AG04449 (cell line): ENCODE measurements at places on chromosomes 1 and 21.

DNA sequence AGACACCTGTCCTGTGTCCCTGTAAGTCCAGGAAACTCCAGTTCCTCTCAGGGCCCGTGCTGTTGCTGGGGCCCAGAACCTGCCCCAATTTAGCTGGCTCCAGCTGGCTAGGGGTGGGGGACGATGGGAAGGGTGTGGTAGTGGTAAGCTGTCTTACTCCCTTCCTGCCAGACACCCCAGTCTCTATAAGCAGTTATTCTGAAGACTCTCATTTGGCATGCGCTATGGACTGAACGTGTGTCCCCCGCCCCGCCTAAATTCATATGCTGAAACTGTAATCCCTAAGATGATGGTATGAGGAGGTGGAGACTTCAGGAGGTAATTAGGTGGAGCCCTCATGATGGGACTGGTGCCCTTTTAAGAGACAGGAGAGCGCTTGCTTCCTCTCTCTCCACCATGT lies 82.0 kb downstream of the MAP3K7CL start:
- no peak for DNase-seq

DNA sequence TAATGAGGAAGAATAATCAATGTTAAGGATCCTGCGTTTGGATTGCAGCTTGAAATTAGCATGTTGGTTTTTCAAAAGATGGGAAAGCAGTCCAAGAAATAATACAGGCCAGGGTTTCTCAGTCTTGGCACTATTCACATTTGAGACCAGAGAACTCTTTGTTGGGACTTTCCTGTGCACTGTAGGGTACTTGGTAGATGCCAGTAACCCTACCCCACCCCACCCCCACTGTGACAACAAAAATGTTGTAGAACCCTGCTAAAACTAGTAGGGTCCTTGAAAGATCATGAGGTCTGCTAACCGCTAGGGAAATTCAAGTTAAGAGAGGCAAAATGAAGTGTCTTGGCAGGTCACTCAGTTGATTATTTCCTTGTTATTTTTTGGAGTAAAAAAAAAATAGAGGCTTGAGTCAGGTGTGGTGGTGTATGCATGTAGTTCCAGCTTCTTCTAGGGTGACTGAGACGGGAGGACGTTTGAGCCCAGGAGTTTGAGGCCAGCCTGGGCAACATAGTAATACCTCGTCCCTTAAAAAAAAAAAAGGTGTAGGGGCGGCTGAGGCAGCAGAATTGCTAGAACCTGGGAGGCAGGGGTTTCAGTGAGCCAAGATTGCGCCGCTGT lies 53.3 kb downstream of the SPEN start:
- DNase-seq: no peak

- DNase-seq: no peak
Observed at GRCh38 chr1:187985145-187985896, 1156.6 kb downstream of the PLA2G4A start.

- DNase-seq: no peak
Observed at GRCh38 chr1:244150665-244151064, 99.6 kb downstream of the ZBTB18 start.

- no peak for DNase-seq
Observed at GRCh38 chr1:183218971-183219615, 33.0 kb downstream of the LAMC2 start.

- DNase-seq: no peak
Observed at GRCh38 chr1:184258525-184258924, 128.3 kb upstream of the C1orf21 start.

DNA sequence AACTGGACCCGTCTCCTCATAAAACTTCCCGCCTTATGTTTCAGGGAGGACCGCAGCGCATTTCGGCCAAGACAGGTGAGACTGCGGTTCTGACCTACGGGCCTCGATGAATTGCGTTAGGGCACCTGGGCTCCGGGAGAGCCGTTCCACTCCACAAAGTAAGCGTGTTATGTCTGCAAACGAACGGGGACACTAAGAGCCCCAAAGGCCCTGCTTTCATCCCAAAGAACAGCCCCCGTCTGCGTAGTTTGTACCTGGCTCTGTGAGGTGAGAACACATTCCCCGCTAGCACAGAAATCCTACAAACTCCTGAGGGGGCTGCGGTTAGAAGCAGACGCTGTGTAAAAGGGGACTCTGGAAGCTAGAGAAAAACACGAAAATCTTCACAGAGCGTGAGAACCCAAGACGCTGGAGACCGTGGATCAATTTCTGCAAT lies 41.6 kb upstream of the PPIAL4F start:
- no peak for DNase-seq

DNA sequence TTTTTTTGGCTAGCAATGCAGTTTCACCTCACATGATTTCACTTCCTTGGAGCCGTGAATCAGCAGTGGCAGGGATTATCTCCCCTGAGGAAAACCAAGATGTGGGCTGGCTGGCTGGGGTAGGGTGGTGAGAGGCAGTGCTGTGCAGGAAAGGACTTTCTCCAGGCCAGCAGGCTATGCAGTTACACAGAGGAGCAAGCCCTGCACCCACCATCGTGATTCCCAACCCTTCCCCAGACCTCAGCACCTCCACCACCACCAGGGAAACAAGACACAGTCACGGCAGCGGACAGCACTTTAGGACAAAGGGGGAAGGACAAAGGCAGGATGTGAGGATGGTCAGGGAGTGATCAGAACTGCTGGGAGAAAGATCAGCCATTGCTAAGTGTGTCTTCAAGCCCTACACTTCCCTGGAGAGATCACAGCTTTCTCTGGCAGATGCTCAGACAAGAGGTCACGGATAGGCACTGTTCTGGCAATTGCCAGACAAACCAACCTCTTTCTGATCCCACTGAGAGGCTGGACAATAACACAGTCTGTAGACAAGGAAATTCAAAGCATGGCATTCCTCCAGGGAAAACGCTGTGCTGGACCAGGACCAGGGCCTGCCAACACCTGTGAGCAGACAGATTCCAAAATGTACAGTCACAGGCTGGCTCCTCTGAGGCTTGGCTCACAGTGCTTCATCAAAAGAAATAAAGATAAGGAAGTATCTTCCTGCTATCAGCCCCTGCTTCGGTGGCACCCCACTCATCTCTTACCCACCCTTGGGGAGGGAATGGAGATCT lies 509.4 kb downstream of the SMYD3 start:
- no peak for DNase-seq

DNA sequence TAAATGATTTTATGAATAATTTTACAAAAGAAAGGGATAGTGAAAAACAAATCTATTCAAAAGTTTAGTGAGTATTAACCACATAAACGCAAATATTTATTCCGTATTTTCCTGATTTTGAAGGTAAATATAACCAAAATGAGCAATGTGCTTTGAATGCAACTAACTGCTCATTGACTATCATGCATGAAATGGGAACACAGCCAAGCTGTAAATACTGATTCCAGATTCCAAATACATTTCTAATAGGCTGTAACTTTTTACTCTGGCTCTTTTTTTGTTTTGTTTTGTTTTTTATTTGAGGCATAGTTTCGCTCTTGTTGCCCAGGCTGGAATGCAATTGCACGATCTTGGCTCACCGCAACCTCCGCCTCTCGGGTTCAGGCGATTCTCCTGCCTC lies 41.8 kb downstream of the SELENOF start:
- no peak for DNase-seq

DNA sequence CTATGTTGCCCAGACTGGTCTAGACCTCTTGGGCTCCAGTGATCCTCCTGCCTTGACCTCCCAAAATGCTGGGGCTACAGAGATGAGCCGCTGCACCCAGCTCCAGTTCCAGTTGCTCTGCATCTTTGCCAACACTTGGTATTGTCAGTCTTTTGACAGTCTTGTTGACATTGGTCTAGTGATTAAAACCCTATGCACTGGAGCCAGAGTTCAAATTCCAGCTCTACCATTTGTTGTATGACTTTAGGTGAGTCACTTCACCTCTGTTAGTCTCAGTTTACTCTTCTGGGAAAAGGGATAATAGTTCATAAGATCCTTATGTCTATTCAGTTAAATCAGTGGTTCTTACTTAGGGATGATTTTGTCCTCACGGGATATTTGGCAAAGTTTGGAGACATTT lies 32.9 kb upstream of the MED18 start:
- DNase-seq: no peak

DNA sequence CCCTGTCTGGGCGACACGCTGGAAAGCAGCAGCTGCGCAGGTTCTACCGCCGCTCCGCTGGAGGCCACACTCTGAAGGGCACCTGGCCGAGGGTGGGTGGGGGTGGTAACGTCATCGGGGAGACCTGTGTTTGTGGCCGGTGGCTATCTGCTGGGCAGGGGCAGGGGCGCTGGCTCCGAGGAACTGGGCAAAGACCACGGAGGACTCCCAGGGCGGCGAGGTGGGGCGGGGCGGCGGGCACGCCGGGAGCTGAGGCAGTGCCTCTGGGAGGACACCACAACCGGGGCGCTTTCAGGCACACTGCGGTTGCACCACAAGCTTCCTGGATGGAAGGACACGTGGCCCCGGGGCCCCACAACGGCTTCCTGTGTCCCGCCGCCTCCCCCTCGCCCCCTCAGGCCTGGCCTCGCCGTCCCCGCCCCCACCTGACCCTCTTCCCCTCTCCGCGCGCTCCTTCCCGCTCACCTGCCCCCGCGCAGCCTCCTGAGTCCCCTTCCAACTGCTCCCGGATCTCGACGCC lies 3.3 kb upstream of the DENND2D start:
- DNase-seq: no peak

DNA sequence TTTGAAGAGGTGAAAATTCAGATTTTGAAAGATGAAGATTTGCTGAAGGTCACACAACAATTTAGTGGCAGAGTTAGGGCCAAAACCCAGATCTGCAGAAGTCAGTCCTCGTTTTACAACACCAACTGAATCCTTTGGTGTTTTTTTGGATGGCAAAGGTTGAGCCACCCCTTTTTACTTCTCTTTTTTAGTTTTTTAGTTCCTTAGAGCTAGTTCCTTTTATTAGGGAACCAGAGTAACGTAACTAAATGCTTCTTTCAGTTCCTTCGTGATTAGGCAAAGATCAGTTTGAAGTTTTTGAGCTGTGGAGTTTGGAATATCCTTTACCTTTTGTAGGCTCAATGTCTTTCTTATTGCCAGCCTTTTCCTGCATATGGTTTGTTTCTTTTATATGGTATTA lies 67.9 kb upstream of the ARID1A start:
- DNase-seq: no peak

GRCh38 chr1:33599516-33600115 lies 127.2 kb downstream of the ZSCAN20 start:
- DNase-seq: no peak

DNA sequence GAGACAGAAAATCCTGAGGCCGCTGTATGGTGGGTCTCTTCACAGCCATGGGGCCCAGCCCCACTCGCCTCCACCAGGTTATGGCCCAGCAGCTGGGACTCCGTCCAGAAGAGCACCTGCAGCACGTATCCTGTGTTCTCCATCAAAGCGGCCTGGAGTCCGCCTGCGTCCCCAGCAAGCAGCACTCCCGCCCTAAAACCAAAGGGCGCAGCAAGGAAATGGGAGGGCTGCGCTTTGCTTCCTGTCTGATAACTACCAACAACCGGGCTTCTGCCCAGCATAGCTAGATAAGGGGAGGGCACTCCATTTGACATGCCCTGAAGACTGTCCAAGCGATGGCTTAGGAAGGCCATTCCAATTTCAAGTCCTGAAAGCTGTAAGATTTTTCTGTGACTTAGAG lies 119.9 kb downstream of the KCNJ15 start:
- no peak for DNase-seq

DNA sequence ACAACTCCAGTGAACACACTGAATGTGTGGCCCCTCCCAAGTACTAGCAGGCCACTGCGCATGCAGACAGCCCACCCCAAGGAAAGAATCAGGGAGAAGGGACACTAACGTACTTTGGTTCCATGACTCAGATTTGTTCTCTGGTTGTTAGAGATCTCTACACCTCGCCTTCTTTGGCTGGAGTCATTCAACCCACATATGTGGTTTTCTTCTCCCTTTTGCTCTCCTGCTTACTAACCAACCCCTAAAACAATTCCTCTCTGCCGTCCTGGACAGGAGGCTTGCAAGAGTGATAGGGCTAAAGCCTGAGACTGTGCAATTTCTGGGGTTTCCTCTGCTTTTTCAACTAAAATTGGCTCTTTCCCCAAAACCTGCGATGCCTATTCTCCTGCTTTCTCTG lies 5.7 kb upstream of the CD48 start:
- no peak for DNase-seq

- DNase-seq: no peak
Observed at GRCh38 chr1:235632506-235633401, 16.8 kb downstream of the GNG4 start.

DNA sequence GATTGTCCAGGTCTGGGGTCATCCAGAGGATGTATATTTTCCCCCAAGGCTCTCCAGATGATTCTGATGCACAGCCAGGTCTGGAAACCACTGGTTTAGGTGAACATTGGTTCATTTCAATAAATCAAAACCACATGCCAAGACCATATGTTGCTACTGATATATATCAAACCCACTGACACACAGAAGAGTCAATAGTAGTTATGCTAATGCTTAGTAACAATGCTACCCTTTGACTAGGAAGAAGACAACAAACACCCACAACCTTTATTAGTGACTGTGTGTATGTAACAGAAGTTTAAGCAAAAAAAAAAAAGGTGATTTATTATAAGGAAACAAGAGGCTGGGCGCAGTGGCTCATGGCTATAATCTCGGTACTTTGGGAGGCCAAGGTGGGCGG lies 35.6 kb upstream of the POU2F1 start:
- no peak for DNase-seq

GRCh38 chr1:22613572-22613918 lies 22.9 kb upstream of the C1QA start:
- no peak for DNase-seq

DNA sequence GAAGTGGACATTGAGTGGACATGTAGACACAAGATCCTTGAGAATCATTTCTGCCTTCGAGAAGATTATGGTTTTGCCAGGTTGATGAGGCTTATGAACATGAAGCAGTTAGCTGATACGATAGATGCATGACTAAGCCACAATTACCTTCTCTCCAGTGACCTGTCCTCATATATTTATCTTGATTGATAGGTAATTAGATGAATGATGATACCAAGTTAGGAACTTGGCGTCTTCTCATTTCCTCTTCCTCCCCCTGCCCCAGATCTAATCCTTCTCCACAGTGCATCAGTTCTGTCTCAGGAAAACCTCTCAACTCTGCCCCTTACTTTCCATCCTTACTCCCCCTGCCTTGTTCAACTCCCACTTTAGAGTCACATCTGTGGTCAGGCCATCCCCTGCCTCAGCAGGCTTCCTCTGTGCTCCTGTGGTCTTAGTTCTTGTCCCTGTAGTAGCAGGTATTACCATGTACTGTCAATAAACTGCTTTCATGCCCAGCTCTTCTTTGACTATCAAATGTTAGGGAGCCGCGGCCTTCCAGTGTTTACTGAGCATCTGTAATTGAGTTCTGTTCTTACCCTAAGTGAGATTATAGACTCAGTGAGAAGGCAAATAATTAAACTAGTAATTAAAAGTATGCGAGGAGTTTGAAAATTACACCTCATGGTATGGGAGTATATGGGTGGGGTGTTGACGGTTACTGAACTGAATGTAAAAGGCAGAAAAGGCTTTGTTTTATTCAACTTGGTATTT lies 5.1 kb downstream of the ST6GALNAC3 start:
- no peak for DNase-seq

GRCh38 chr1:205748403-205749233 lies 1.4 kb downstream of the NUCKS1 start:
- no peak for DNase-seq

- no peak for DNase-seq
Observed at GRCh38 chr1:221740369-221740992, 1.4 kb downstream of the DUSP10 start.
